ENCODE measurements at places on chromosomes 11 and 22.

DNA sequence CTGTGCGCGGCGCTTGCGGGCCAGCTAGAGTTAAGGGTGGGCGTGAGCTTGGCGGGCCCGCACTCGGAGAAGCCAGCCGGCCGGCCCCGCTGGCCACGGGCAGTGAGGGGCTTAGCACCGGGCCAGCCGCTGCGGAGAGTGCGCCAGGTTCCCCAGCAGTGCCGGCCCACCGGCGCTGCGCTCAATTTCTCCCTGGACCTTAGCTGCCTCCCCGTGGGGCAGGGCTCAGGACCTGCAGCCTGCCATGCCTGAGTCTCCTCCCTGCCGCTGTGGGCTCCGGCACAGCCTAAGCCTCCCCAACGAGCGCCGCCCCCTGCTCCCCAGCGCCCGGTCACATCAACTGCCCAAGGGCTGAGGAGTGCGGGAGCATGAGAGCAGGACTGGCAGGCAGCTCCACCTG lies 5.2 kb upstream of the PES1 start:
- no peak for DNase-seq

DNA sequence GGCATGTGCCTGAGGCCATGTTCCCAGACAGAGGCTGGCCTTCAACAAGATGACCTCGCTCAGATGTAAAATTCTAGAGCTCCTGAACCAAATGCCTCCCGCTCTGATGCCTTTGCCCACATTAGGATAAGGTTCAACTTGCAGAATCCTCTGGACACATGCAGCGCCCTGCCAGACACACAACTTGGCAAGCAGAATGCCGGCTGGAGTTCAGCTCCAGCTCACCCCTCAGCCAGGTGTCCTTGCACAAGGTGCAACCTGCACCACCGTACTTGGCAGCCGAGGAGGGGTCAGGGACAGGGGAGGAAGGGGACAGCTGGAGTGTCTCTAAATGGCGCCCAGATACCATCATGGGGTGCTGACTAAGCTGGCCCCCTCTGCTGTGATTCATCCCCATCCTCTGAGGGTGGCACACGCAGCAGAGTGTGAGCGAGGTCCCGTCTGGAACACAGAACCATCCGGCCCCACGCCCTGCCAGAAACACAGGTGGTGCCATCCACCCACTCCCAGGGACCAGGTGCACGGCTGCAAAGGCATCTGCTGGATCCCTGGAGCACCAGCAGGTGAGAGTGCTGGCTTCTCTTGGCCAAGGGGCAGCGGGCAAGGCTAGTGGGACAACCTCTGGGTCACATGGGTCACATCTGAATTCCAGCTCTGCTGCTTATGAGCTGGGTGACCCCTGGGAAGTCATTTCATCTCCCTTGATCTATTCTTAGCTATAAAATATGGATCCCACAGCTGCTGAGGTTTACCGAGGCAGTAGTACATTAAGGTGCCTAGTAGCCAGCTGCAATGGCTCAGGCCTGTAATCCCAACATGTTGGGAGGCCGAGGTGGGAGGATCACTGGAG lies 12.8 kb downstream of the ZMAT5 start:
- DNase-seq, result no peak

DNA sequence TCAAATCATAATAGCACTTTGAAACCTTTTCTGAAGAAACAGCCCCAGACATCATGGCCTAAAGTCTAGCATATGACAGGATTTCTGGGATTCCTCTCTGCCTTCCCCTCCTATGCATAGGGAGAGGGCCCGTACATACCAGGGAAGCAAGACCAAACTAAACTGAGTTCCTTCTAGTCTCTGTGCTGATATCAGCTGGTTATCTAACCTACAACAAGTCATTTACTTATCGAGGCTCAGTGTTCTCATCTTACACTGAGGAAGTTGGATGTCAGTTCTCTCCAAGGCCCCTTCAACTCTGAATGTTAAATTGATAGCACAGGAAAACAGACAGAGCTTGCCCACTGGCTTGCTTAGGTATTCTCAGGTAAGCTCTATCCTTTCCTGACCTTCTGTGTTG lies 17.0 kb upstream of the GRIK4 start:
- no peak for DNase-seq

GRCh38 chr11:13328286-13328685 lies 50.7 kb downstream of the BMAL1 start:
- DNase-seq, result no peak

DNA sequence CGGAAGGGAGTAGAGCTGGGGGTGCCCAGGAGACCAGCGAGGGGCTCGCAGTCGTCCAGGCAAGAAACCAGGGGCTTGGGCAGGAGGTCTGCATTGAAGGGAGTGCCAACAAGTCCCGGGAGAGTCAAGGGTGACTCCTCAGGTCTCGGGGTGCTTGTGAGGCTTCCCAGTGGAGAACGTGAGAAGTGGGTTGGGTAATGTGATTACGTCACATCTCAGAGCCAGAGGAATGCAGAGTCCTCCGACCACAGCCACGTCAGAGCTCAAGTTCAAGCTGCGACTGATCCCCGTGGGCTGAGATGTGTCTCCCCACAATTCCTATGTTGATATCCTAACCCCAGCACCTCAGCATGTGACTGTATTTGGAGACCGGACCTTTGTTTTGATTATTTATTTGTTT lies 89.7 kb upstream of the SHANK2 start:
- no peak for DNase-seq

Measured in CMK (cell line).